ENCODE measurements at places on chromosomes 3 and 15. TPM values are rescaled to one million over a fixed set of nuclear protein-coding genes. Genes with fewer than 3 reads are reported as not detected.

Gene GCSAM
- polyA plus RNA-seq: 1.5 TPM

Gene STX19
- not detected for polyA plus RNA-seq

Gene ECE2
- not detected for polyA plus RNA-seq

Gene CTXN2
- not detected for polyA plus RNA-seq

Gene SKOR1
- polyA plus RNA-seq: not detected

Gene TEX55
- not detected for polyA plus RNA-seq

Gene FGD5
- not detected for polyA plus RNA-seq

Gene ZNF770
- polyA plus RNA-seq: 59.7 TPM

Gene FEZF2
- polyA plus RNA-seq: not detected

Gene GABRB3
- polyA plus RNA-seq: not detected

Gene CCR9
- polyA plus RNA-seq: not detected

Gene OGG1
- polyA plus RNA-seq: 30.3 TPM

Gene GOLGA6A
- polyA plus RNA-seq: not detected

Gene TMEM207
- polyA plus RNA-seq: not detected

DNA sequence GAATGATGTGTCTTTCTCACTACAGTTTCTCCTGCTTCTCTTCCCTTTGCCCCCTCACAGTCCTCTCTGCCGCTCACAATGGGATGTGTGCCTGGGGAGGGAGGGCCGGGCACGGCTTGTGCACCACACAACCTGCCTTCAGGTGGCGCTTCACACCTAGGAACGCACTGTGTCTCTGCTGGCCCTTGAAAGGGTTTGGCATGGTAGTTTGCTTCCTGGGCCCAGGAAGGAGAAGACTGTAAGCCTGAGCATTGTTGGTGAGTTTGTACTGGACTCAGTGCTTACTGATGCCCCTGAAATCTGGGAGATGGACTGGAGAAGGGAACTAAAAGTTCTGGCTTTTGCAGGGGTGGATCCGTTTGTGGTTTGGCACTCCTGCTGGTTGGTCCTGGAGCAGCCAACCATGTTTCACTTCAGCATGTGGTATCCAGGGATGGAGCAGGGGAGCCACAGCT lies 9.2 kb downstream of the ALPK3 start:
- DNase-seq: no peak
- H3K27me3 ChIP-seq: peaks cover 6% of the 10 kb centered on the region
- H3K36me3 ChIP-seq: no peaks in the 10 kb centered on the region
- H3K27ac ChIP-seq: no peak overlapping the region
- no peak overlapping the region for H3K4me3 ChIP-seq

- no peak for DNase-seq
- peaks cover 5% of the 10 kb centered on the region for H3K36me3 ChIP-seq
- no peak overlapping the region for H3K4me3 ChIP-seq
These were observed 50.2 kb downstream of the EPHB3 start for GRCh38 chr3:184611607-184612281.

GRCh38 chr15:50280271-50280670 lies 14.7 kb upstream of the HDC start:
- H3K4me1 ChIP-seq: no peaks in the 10 kb centered on the region
- H3K27ac ChIP-seq: no peak overlapping the region
- peaks cover 21% of the 10 kb centered on the region for H3K36me3 ChIP-seq

DNA sequence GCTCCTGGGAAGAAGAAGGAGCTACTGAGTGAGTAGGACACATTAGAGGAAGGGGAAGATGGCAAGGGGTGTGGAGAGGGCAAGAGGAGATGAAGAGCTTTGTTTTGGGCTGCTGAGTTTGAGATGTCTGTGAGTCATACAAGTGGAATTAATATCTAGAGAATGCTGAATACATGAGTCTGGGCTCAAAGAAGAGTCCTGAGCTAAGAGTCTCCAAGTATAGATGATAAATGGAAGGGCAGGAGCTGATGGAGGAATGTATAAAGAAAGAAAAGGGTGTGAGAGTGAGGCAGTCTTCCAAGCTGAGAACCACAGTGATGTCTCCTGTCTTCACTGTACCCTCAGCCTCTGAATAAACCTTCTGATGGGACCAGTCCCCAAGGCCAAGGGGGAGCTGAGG lies 205.5 kb upstream of the MRPL3 start:
- H3K4me1 ChIP-seq: no peaks in the 10 kb centered on the region
- H3K27ac ChIP-seq: no peak overlapping the region
- no peak for DNase-seq
- H3K4me3 ChIP-seq: no peak overlapping the region
- no peaks in the 10 kb centered on the region for H3K36me3 ChIP-seq

DNA sequence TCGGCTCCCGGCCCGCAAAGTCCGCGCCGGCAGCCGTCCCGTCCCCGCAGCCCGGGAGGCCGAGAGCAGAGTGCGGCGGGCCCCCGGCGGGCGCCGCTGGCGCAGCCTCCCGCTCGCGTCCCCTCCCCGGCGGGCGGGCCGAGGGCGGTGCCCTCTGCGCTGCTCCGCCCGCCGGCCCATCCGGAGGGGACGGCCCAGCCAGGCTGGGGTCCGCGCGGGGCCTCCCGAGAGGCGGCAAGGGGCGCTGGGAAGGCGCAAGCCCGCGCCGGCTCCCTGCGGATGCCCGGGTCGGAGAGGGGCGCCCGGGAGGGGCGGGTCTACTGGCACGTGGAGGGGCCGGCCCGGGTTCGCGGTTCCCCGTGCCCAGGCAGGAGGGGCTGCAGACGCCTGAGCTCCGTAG lies at the start of the genes CLCN2 and POLR2H:
TSS of gene CLCN2 (minus strand) at position 74 of the 400 bp plus-strand sequence. CDS start 126 bp downstream, outside the sequence.
TSS of gene POLR2H (plus strand) at position 179 of the 400 bp plus-strand sequence. CDS start 1,783 bp downstream, outside the sequence.
- H3K4me3 ChIP-seq: peak within 1 kb of the TSS; percentile 96
- peaks cover 30% of the 10 kb centered on the region for H3K4me1 ChIP-seq
- peaks cover 14% of the 10 kb centered on the region for H3K27me3 ChIP-seq
- peak within 1 kb of the TSS; percentile 92 for H3K27ac ChIP-seq

GRCh38 chr3:149258298-149258697 lies 36.7 kb upstream of the CP start:
- no peaks in the 10 kb centered on the region for H3K4me1 ChIP-seq
- peaks cover 11% of the 10 kb centered on the region for H3K36me3 ChIP-seq
- no peak overlapping the region for H3K4me3 ChIP-seq
- H3K27ac ChIP-seq: no peak overlapping the region

- H3K27me3 ChIP-seq: no peaks in the 10 kb centered on the region
- DNase-seq: no peak
- peaks cover 23% of the 10 kb centered on the region for H3K4me1 ChIP-seq
These were observed 52.6 kb downstream of the SLC12A6 start for GRCh38 chr15:34284937-34285336.

DNA sequence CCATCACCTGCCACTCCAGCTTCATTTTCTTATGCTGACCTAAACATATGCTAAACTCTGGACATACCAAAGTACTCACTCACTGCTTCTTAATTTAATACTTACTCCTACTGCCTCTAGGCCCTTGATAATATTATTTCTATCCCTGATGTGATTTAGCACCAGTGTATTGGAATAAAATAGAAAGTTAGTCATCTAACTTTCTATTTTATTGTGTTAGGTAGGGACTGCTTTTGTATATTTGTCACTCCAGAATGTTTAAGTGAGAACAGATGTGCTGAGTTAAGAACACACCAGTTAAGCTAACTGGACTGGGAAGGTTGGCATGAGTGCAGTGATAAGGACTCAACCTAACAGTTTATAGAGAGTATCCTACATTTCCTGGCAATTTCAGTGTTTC lies 6.5 kb upstream of the CLDN16 start:
- H3K27ac ChIP-seq: no peak overlapping the region
- H3K36me3 ChIP-seq: no peaks in the 10 kb centered on the region
- H3K4me1 ChIP-seq: no peaks in the 10 kb centered on the region
- H3K27me3 ChIP-seq: no peaks in the 10 kb centered on the region

- H3K4me1 ChIP-seq: no peaks in the 10 kb centered on the region
- H3K27ac ChIP-seq: no peak overlapping the region
- H3K4me3 ChIP-seq: no peak overlapping the region
- no peaks in the 10 kb centered on the region for H3K36me3 ChIP-seq
- H3K27me3 ChIP-seq: peaks cover under 1% of the 10 kb centered on the region
These were observed 57.6 kb downstream of the TAFA4 start for GRCh38 chr3:68874551-68875348.

DNA sequence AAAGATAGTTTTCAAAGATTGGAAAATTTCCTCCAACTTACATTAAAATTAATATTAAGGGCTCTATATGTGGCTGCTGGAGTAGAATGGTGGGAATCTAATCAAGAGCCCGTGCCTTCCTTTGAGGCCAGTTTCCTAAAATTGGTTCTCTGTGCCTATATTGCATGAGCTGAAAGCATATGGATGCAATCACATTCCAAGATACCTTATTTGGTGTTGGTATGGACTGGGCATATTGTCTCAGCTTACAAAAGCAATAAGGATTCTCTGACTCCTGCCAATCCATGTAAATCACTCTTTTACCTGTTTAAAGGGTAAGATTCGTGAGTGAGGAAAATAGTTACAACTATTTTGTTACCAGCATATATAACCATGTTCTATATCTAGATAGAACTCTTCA lies 111.6 kb downstream of the GREM1 start:
- DNase-seq: no peak
- no peaks in the 10 kb centered on the region for H3K4me1 ChIP-seq
- peaks cover 17% of the 10 kb centered on the region for H3K27me3 ChIP-seq
- no peak overlapping the region for H3K27ac ChIP-seq
- no peaks in the 10 kb centered on the region for H3K36me3 ChIP-seq
- H3K4me3 ChIP-seq: no peak overlapping the region

GRCh38 chr3:113287803-113288648 lies 76.7 kb downstream of the BOC start:
- H3K36me3 ChIP-seq: no peaks in the 10 kb centered on the region
- peaks cover 5% of the 10 kb centered on the region for H3K27me3 ChIP-seq
- DNase-seq: peak; percentile 45

DNA sequence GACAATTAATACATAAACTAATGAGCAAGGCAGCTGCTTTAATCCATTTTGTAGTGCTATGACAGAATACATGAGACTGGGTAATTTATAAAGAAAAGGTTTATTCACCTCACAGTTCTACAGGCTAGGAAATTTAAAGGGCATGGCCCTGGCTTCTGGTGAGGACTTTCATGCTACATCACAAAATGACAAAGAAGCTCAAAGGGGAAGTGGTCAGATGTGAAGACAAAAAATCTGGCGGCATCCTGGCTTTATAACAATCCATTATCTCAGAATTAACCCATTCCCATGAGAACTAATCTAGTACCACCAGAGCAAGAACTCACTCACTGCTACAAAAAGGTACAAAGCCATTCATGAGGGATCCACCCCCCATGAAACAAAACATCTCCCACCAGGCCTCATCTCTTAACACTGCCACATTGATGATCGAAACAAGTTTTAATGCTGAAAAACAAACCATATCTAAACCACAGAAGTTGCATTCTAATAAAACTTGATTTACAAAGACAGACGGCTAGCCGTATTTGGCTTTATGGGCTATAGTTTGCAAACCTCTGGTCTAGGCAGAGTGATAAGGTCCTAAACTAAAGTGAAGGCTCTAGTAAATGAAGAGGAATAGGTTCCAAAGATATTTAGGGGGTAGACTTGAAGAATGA lies 44.2 kb downstream of the GSK3B start:
- H3K36me3 ChIP-seq: peaks cover 7% of the 10 kb centered on the region
- peak overlapping the region; percentile 48 for H3K4me3 ChIP-seq
- peak overlapping the region; percentile 38 for H3K27ac ChIP-seq
- peak; percentile 12 for DNase-seq
- H3K4me1 ChIP-seq: peaks cover 91% of the 10 kb centered on the region

- no peaks in the 10 kb centered on the region for H3K36me3 ChIP-seq
- H3K27me3 ChIP-seq: no peaks in the 10 kb centered on the region
These were observed 17.7 kb downstream of the POC1A start for GRCh38 chr3:52136513-52136912.

GRCh38 chr3:171535133-171535532 lies 74.9 kb upstream of the TNIK start:
- H3K36me3 ChIP-seq: no peaks in the 10 kb centered on the region
- DNase-seq: no peak
- no peaks in the 10 kb centered on the region for H3K4me1 ChIP-seq
- H3K27me3 ChIP-seq: no peaks in the 10 kb centered on the region
- no peak overlapping the region for H3K4me3 ChIP-seq

DNA sequence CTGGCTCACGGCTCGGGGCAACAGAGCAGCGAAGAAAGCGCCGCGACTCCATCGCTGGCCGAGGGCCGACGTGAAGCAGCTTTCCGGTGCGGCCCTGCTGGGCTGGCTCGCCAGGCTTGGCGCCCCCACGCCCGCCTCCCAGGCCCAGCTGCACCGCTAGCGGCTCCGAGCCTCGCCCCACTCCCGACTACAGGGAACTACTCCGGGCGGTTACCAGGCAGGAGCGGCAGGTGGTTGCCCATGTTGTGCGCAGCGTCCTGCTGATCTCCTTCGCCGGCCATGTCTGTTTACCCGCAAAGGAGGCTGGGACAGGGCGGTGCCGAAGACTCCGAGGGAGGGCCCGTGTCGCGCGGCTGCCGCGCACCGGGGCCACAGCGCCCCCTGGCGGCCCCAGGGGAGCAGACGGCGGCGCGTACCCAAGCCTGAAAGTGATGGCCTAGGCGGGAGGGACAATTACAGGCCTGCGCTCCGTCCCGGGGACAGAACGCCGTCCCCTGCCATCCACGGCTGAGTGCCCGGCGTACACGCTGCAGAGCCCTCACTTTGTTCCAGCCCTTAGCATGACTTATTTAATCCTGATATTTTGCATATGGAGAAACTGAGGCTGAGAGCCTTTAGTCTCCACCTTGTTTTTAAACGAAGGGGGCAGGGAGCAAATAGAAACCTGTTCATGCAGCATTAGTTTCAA lies at the start of gene CRBN:
TSS of gene CRBN (minus strand) at position 285 of the 688 bp plus-strand sequence. CDS start at position 281, 4 bp downstream.
- H3K27me3 ChIP-seq: peaks cover 3% of the 10 kb centered on the region
- H3K4me3 ChIP-seq: peak within 1 kb of the TSS; percentile 98
- H3K36me3 ChIP-seq: no peaks in the 10 kb centered on the region
- peak within 1 kb of the TSS; percentile 92 for H3K27ac ChIP-seq
- H3K4me1 ChIP-seq: peaks cover 53% of the 10 kb centered on the region

- H3K27ac ChIP-seq: no peak overlapping the region
- no peak for DNase-seq
These were observed 251.5 kb downstream of the GABRG3 start for GRCh38 chr15:27222479-27222878.

DNA sequence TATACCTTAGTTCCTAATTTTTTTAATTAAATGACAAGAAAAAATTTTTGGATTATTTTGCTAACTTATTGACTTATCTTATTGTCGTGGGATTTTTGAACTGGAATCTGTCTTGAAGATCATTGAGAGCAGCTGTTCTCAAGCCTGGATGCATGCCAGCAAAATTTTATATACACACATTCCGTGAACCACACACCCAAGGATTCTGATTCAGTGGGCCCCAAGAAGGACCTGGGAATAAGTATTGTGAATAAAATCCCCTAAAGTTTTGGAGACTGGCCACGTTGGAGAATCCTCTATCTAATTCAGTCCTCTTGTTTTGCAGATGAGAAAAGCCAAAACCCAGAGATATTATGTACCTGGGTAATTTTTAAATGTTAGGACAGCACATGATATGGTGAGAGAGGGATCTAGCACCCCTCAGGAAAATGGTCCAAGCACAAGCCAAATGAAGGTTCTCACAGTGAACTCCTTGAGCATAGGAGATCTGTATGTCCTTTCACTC lies 55.2 kb downstream of the UNC13C start:
- no peak overlapping the region for H3K27ac ChIP-seq
- peaks cover 2% of the 10 kb centered on the region for H3K27me3 ChIP-seq
- no peaks in the 10 kb centered on the region for H3K36me3 ChIP-seq

GRCh38 chr3:48398701-48399386 lies 26.8 kb downstream of the FBXW12 start:
- peaks cover 4% of the 10 kb centered on the region for H3K27me3 ChIP-seq
- no peak overlapping the region for H3K27ac ChIP-seq
- no peaks in the 10 kb centered on the region for H3K36me3 ChIP-seq
- DNase-seq: no peak

GRCh38 chr3:20668411-20668810 lies 482.4 kb upstream of the SGO1 start:
- no peak overlapping the region for H3K27ac ChIP-seq
- H3K4me1 ChIP-seq: no peaks in the 10 kb centered on the region
- peaks cover 7% of the 10 kb centered on the region for H3K36me3 ChIP-seq
- no peak overlapping the region for H3K4me3 ChIP-seq
